ENCODE measurements at places on chromosomes 7 and 10. TPM values are rescaled to one million over a fixed set of nuclear protein-coding genes. Genes with fewer than 3 reads are reported as not detected.

GIMAP2 gene
- total RNA-seq = 28.2 TPM

ABCA13 gene
- total RNA-seq = not detected

CXCL12 gene
- not detected for total RNA-seq

AKR1D1 gene
- total RNA-seq = not detected

RAPGEF5 gene
- 0.54 TPM for total RNA-seq

SEPTIN14 gene
- not detected for total RNA-seq

STEAP1B gene
- total RNA-seq = not detected

C10orf71 gene
- not detected for total RNA-seq

FZD8 gene
- total RNA-seq = 0.56 TPM

SH2B2 gene
- 2.9 TPM for total RNA-seq

DNA sequence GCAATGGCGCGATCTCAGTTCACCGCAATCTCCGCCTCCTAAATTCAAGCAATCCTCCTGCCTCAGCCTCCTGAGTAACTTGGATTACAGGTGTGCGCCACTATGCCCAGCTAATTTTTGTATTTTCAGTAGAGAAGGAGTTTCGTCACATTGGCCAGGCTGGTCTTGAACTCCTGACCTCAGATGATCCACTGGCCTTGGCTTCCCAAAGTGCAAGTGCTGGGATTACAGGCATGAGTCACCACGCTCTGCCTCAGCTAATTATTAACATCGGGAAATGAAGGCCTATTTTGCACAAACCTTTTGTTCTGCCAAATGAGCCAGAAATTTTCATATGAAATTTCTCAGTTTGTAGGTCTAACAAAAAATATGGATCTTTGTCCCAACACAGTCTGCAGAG, 106.7 kb upstream of the ODAD2 start:
- no peaks in the 10 kb centered on the region for H3K27me3 ChIP-seq
- no peak for DNase-seq
- no peaks in the 10 kb centered on the region for H3K36me3 ChIP-seq
- no peak overlapping the region for H3K4me3 ChIP-seq

- H3K4me1 ChIP-seq = no peaks in the 10 kb centered on the region
- no peaks in the 10 kb centered on the region for H3K36me3 ChIP-seq
- no peak for DNase-seq
- no peaks in the 10 kb centered on the region for H3K27me3 ChIP-seq
- no peak overlapping the region for H3K4me3 ChIP-seq
Observed at GRCh38 chr7:28533731-28534531, 121.6 kb downstream of the CREB5 start.

GRCh38 chr7:79806161-79806734, 328.4 kb upstream of the GNAI1 start:
- H3K36me3 ChIP-seq = no peaks in the 10 kb centered on the region
- no peaks in the 10 kb centered on the region for H3K27me3 ChIP-seq
- no peak overlapping the region for H3K4me3 ChIP-seq
- DNase-seq = no peak

DNA sequence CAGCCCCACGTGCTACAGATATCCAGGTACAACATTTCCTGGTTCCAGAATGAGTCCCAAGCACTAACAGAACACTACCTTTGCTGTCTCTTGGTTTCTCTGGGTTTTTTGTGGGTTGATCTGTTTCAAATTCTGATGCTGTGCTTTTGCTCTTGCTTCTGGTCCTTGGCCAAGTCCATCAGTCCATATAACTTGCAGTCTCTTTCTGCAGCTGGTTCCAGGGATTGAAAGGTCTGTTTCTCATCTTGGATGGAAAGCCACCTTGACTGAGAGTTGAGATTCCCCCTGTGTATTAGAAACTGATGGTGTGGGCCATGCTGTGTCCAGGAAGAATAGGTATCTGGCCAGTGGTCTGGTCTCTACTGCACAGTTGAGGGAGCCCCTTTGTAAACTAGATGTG, 171.1 kb downstream of the JCAD start:
- no peak overlapping the region for H3K4me3 ChIP-seq
- H3K4me1 ChIP-seq = no peaks in the 10 kb centered on the region
- no peak for DNase-seq
- H3K27me3 ChIP-seq = peaks cover 3% of the 10 kb centered on the region
- no peaks in the 10 kb centered on the region for H3K36me3 ChIP-seq
- no peak overlapping the region for H3K27ac ChIP-seq

- H3K36me3 ChIP-seq = peaks cover 6% of the 10 kb centered on the region
- H3K4me1 ChIP-seq = peaks cover 36% of the 10 kb centered on the region
- H3K27me3 ChIP-seq = no peaks in the 10 kb centered on the region
- H3K4me3 ChIP-seq = no peak overlapping the region
- no peak overlapping the region for H3K27ac ChIP-seq
- DNase-seq = no peak
Observed at GRCh38 chr7:105295596-105296352, 92.9 kb downstream of the SRPK2 start.

DNA sequence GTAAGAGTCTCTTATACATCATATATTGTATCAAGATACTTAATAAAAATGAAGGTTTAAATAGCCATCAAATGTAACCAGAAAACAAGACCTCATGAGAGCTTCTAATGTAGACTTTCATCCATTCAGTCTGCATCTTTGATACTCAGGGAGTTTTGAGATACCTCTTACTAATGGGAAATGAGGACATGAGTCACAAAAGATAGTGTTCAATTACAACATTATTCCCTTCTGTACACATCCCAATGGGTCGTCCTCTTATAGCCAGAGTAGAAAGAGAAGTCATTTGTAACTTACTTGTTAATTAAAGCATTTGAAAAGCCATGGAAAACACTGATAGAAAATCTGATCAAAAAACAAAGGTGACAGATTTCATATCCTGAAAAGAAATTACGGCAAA, 19.4 kb downstream of the SHTN1 start:
- no peaks in the 10 kb centered on the region for H3K4me1 ChIP-seq
- no peak overlapping the region for H3K4me3 ChIP-seq
- no peak overlapping the region for H3K27ac ChIP-seq
- H3K27me3 ChIP-seq = peaks cover 1% of the 10 kb centered on the region

DNA sequence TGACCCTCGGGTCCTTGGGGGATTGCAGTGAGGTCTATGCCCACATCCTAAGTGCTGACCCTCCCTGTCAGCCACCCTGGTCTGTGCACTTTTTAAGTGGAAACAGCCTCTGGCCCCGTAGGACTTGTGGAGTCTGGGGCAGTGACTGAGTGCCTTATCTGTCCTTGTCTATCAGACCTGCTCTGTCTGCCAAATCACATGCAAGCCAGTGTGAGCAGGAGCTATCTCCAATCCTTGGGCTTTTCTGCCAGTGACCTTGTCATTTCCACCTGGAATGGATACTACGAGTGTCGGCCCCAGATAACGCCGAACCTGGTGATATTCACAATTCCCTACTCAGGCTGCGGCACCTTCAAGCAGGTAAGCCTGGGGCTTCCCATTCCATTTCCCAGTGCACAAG, 62.7 kb downstream of the C10orf120 start:
- H3K4me1 ChIP-seq = no peaks in the 10 kb centered on the region
- H3K4me3 ChIP-seq = no peak overlapping the region
- DNase-seq = no peak
- no peak overlapping the region for H3K27ac ChIP-seq

DNA sequence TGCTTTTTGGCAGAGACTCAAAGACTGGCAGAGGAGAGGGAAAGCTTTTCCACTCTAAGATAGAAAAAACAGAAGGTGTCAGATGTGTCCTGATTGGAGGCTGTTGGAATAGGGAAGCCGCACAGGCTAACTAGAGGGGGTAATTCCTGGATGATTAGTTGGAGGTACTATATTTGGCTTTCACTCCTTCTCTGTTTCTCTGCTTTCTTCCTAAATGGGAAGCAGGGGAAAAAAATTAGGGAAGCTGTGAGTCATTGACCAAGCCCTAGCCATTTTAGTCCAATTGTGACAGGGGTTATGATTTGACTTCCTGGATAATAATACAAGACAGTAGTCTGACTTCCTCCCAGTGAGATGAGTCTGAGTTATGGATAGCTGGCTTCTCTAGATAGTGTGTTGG, 475.2 kb upstream of the CELF2 start:
- H3K27ac ChIP-seq = no peak overlapping the region
- H3K4me3 ChIP-seq = no peak overlapping the region
- no peaks in the 10 kb centered on the region for H3K4me1 ChIP-seq
- no peak for DNase-seq
- H3K36me3 ChIP-seq = no peaks in the 10 kb centered on the region
- H3K27me3 ChIP-seq = peaks cover 3% of the 10 kb centered on the region

DNA sequence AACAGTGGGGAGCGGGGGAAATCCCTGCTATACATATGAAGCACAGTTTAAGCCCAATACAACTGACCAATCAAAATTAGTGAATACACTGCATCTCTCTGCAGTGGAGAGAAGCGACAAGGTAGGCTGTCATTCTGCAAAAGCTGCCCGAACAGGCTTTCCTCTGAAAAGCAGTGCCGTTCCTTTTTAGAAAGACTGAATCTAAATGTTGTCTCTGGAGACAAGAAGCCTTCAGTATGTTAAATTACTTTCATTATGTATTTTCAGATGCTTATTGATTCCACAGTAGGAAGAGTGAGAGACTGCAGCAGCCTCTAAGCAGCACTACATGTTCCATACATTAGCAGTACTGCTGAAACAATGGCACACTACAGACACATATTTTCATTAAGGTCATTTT, at the start of gene GPR22:
TSS of gene GPR22 (plus strand) at position 129 of the 400 bp plus-strand sequence. CDS start 4,004 bp downstream, outside the sequence.
- H3K4me3 ChIP-seq = no peak within 1 kb of the TSS
- H3K4me1 ChIP-seq = peaks cover 2% of the 10 kb centered on the region
- no peaks in the 10 kb centered on the region for H3K36me3 ChIP-seq

DNA sequence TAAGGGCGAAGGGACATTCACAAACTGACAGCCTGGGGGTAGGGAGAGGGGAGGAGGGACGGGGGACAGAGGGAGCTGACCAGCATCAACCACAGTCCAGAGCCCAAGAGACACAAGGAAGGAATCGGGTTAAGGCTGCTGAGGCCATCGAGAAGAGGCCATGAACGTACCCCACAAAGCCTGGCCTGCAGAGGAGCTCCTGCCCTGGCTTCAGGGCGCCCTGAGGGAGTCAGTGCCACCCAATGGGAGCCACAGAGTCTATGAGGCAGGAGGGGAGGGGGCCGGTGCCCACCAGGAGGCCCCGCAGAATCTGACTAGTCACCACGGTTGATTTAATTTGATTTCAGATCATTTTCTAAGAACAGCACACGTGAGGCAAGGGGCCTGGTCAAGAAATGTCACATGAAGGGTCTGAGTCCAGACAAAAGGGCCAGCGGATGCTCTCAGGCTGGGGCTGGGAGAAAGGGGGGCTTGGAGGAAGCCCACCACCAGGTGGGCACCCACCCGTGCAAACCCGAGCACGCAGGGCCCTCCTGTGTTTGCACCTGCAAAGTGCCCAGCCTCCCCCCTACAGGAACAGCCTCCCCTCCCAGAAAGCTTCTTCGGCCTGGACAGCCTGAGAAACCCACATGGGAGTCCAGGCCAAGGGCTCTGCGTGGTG, 40.4 kb downstream of the CAMK2B start:
- no peaks in the 10 kb centered on the region for H3K27me3 ChIP-seq
- no peak for DNase-seq
- H3K4me3 ChIP-seq = no peak overlapping the region
- no peaks in the 10 kb centered on the region for H3K4me1 ChIP-seq

GRCh38 chr7:74612015-74612829, 45.3 kb upstream of the GTF2I start:
- no peaks in the 10 kb centered on the region for H3K36me3 ChIP-seq
- no peak overlapping the region for H3K4me3 ChIP-seq
- peaks cover 11% of the 10 kb centered on the region for H3K4me1 ChIP-seq
- peaks cover 1% of the 10 kb centered on the region for H3K27me3 ChIP-seq
- DNase-seq = no peak

- DNase-seq = peak; percentile 40
- H3K4me3 ChIP-seq = no peak overlapping the region
- H3K4me1 ChIP-seq = no peaks in the 10 kb centered on the region
- peaks cover 7% of the 10 kb centered on the region for H3K27me3 ChIP-seq
- H3K36me3 ChIP-seq = no peaks in the 10 kb centered on the region
- H3K27ac ChIP-seq = no peak overlapping the region
Observed at GRCh38 chr7:17412883-17413282, 114.4 kb downstream of the AHR start.

DNA sequence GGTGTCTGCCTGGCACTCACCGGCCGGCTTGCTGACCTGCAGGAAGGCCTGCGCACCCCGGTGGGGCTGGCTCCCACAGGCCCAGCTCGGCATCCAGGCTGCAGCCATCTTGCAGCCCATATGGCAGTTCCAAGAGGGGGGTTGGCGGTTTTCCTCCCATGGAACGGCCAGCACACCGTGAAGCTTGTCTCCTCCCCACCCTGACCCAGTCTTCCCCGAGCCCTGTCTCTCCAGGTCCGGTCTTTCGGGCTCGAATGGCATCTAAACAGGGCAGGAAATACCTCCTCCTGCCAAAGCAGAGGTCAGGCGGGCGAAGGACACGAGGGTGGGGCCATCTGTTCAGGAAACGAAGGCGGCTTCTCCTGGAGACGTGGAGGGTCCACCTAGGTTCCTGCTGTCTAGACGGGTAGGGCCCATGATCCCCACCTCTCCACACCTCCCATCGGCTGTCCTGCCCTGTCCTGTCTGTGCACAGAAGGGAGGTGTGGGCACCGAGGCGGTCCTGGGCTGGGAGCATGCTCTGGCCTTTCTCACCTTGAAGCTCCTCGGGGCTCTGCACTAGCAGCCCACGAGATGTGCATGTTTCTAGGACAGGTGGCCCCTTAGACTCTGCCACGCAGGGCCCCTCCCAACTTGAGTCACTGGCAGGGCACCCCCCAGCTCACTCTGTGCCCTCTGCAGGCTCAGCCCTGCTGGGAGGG, 113.7 kb upstream of the DIP2C start:
- DNase-seq = no peak
- H3K27me3 ChIP-seq = no peaks in the 10 kb centered on the region
- peaks cover 3% of the 10 kb centered on the region for H3K4me1 ChIP-seq
- H3K4me3 ChIP-seq = no peak overlapping the region
- peaks cover 17% of the 10 kb centered on the region for H3K36me3 ChIP-seq

DNA sequence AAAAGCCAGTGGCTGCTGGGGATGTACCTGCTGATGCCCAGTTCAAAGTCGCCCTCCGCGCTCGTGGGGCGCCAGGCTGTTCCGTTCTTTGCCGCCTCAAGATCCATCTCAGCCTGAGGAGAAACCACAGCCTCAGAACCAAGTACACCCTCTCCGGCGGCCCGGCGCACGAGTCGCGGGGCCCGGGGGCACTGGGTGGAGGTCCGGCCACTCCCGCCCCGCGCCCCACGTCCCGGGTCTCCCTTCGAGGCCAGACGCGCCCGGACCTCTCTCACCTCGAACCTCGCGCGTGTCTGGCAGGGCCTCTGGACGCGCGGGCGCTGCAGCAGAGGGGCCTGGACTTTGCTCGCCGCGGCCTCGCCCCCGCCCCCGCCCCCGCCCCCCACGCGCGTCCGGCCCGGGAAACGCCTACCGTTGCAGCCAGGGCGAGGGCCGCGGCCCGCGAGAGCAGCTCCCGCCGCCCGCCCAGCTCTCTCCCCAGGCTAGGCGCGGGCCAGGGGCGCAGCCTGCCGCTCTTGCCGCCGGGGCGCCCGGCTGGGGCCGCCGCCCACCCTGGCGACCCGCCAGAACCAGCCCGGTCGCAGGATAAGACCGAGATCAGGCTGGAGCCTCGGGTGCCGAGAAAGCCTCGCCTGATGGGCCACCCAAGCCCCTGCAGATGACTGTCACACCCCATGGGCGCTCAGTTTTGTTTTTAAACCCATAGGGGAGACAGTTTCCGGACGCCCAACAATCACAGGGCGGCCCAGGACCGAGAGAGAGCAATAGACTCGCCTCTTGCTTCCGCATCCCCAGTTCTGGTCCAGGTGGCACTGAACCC, at the start of gene ABCB4:
TSS of gene ABCB4 (minus strand) at position 322 of the 820 bp plus-strand sequence. CDS start at position 107, 215 bp downstream.
- no peak for DNase-seq
- no peaks in the 10 kb centered on the region for H3K36me3 ChIP-seq
- H3K27ac ChIP-seq = no peak within 1 kb of the TSS
- H3K4me1 ChIP-seq = peaks cover 8% of the 10 kb centered on the region
- H3K27me3 ChIP-seq = peaks cover 38% of the 10 kb centered on the region

Data from activated CD4-positive, alpha-beta T cell treated with anti-CD3 and anti-CD28 coated beads, Interleukin-2, amount 10 ng/mL, durations not matched to agents 24 days and 14 days (primary cell).